Eye (tissue), 1 donor: ENCODE measurements at places on chromosomes 1 and 21.

DNA sequence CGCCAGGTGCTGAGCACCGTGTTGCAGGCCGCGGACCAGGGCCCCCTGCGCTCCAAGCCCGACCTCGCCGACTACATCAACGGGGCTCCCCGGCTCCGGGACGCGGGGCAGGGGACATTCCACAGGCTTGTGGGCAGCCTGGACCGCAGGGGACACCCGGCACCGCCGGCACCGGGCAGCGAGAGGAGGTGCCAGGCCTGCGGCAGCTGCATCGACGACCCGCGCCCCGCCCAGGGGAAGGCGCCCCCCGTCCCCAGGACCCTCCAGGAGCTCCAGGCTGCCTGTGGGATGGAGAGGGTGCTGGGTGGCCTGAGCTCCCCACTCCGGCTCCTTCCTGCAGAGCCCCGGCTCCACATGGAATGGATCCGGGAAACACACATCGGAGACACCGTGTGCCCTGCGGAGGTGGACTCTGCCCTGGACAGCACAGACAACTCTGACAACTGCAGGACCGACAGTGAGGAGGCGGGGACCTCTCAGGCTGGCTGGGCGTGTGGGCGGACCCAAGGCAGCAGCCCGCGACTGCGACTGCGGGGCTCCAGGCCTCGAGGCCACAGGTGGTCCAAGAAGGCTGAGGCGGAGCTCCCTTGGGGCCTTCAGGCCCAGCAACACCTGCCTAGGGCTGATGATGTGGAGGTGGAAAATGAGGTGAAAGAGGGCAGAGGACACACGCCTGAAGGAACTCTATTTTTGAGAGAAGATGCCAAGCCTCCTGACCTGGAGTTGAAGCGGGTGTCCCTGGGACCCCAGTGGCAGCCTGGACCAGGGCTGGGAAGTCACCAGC is 22.8 kb downstream of the KIAA1614 start:
- DNase-seq = no peak

DNA sequence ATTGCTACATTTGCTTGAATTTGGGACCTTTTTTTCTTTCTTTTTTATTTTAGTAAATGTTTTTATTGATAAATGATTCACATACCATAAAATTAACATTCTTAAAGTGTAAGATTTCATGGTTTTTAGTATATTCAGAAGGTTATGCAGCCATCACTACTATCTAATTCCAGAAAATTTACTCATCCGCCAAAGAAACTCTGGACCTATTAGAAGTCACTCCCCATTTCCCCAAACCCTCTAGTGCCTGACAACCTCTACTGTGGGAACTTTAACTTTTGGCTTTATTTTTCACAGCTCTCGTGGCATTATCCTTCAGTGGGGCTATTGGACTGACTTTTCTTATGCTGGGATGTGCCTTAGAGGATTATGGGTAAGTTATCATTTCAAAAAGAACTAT is 4.5 kb downstream of the LEPR start:
- DNase-seq = no peak

DNA sequence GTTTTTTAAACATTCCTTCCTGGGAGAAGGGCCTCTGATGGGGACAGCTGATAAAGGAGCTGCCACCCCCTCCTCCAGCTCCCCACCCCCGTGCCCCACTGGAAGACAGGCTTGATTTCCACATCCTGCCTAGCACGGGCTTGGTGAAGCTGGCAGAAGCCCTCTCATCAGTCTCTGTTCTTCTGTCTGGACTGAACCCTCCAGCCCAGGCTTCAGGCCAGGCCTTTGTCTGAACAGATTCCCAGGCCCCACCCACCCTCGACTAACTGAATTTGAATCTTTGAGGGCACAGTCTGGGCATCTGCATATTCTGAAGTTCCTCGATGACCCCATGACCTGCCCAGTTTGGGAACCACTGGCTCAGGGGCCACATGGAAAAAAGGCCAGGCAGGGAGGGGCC is 75.3 kb downstream of the CD58 start:
- DNase-seq = no peak

DNA sequence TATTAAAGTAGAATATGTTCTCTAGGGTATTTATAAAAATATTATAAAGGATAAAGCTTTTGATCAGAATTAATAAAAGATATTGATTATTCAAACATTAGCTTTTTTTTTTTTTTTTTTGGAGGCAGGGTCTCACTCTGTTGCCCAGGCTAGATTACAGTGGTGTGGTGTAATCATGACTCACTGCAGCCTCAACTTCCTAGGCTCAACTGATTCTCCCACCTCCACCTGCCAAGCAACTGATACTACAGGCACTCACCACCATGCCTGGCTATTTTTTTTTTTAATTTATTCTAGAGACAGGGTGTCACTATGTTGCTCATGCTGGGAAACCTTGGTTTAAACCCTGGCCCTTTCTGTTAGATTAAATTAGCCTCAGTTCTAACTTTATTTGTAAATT is 188.3 kb downstream of the CLEC20A start:
- DNase-seq = no peak

- DNase-seq = no peak
Observed at GRCh38 chr1:2396059-2396458, 4.4 kb downstream of the RER1 start.

DNA sequence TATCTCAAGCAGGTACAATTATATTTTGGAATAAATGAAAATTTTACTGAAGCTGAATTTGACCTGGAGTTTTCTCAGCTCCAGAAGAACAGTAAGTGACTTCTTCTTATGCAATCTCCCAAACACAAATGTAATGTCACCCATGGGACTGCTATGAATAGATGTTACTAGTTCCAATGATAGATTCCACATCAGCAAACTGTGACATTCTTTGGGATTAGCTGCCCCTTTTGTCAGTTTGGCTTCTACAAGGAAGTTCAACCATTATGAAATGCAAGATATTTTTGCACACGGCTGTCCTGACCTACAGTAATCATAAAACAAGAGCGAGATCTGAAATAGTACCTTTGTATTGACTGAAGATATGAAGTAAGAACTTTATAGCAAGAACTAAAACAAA is 27.8 kb upstream of the TSNAX start:
- no peak for DNase-seq
